ENCODE measurements at places on chromosomes 7 and 10.

DNA sequence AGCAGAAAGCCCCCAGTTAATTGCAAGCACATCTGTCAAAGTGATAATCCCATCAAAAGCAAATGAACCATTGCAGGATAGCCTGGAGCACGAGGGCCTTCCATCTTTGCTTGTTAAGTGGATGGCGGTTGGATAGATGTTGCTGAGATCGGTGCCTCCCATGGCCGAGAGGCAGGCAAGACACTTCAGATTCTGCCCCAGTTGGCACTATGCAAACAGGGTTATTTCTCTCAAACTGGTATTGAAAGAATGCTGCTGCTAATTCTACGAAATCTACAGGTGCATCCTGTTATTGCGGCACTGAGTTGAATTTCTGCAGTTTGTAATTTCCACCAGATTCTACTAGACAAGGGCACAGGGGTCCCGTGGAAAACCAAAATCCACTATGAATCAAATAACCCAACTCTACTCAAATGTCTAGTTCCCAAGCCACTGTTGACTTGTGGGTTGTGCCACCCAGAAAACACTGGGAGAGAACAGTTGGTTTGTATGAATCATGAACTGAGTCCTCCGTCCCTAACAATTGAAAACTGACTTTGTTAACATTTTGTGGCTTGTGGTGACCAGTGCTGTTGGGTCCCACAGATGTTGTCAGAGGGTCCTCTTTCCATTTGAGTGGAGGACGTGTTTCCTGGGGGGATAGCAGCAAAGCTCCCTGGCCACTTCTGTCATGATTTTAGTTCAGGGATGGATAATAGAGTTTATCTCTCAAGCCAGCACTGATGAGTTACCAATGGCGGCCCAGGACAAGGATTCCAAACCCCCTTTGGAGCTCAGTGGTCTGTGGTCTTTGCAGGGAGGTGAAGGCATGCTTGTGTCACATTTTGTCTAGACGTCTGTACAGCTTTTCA is 7.1 kb upstream of the IL2RA start:
- no peak for DNase-seq

DNA sequence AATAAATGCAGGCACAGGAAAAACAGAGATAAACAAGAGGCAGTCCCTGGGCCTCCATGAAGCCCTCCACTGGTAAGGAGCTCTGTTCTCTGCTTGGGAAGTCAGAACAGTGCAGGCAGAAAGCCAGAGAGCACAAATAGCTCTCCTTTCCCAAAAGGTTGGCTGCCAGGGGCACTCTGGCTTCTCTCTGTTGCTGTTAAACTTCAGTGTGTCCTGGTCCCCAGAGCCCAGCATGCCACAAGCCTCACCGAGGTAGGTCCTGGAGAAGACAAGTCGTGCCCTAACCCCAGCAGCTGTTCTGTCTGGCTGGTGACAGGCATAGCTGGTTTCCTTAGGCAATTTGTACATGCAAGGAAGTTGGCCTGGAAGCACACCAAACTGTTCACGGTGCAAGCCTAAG is 17.3 kb downstream of the SLC16A12 start:
- no peak for DNase-seq

DNA sequence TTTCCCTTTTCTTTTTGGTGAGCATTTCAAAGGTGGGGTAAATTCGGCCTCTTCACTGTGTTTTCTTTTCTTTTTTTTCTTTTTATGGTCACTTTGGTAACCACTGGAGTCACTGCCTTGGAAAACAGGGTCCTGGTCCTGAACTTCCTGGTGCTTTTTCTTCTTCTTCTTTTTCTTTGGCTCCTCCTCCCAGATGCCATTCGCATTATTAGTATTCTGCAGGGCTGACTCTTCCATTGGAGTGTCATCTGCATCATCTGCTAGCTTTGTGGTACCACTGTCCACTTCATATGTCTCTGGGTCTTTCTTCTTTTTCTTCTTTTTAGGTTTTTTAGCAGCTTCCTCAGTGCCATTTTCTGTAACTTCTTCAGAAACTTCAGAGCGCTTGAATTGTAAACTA is 10.5 kb downstream of the POLR1F start:
- no peak for DNase-seq

DNA sequence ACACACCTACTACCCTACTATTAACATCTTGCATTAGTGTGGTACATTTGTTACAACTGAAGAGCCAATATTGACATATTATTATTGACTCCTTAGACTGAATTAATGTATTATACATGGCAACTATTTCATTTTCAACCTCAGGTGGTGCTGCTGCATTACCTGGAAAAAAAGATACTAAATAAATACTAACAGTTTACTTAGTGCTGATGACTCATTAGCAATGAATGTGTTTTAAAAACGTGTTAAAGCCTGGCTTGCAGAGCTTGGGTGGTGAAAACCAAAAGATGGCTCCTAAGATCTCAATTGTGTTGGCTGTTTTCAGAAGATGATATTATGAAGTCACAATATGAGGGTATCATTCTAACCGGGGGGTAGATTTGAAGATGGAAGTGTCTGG is 34.8 kb downstream of the CFAP43 start:
- DNase-seq, result no peak

DNA sequence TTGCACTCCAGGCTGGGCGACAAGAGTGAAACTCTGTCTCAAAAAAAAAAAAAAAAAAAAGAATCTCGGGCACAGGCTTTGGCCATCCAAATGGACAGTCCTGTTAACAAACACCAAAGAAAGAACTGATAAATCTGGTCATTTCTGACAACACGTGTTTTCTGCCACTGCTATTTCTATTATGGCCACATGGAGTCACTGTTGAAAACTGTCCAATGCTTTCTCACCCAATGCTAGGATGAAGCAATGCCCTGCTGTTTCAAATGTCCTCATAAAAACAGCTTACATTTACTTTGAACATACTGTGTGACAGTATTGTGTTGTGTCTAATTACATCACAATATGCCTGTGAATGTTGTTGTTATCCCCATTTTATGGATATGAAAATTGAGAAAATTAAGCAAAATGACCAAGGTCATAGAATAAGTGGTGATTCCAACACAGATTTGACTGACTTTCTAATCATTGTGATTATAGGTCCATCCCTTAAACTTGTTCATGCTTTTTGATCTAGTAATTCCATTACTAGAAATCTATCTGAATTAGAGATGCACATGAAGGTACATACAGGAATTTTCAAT is 19.9 kb upstream of the MAP3K8 start:
- DNase-seq, result no peak

- no peak for DNase-seq
These were observed 62.6 kb downstream of the RNF32 start for GRCh38 chr7:156703209-156703608.

GRCh38 chr7:98753989-98754479 is 115.8 kb downstream of the TMEM130 start:
- no peak for DNase-seq

- no peak for DNase-seq
These were observed 161.3 kb downstream of the SLIT1 start for GRCh38 chr10:97024168-97025073.

DNA sequence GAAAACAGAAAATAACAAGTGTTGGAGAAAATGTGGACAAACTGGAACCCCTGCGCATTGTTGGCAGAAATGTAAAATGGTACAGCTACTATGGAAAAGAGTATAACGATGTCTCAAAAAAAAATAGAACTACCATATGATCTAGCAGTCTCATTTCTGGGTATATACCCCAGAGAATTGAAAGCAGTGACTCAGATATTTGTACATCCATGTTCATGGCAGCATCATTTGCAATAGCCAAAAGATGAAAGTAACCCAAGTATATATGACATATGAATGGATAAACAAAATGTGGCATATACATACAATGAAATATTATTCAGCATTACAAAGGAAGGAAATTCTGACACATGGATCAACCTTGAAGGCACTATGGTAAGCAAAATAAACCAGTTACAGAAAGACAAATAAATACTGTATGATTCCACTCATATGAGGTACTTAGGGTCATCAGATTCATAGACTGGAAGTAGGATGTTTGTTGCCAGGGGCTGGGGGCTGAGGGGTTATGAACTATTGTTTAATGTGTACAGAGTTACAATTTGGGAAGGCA is 4.9 kb downstream of the NRCAM start:
- DNase-seq, result no peak

- DNase-seq, result no peak
These were observed 16.6 kb downstream of the RPP38 start for GRCh38 chr10:15113766-15114165.

DNA sequence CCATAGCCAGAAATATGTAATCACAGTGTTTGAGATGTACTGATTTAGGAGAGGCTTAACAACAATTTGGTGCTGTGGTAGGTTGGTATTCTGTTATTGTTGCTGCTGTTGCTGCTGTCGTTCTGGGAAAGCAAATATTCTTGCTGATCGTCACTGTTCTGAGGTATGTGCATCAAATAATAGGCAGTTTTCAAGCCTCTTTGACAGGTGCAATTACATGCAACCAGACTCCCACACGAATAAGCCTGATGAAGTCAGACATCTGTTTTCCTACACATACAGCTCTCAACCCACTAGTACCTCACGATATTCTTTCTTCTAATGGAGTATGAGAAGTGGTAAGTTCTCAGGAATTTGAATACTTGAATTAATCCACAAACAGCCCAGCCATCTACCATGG is 46.7 kb upstream of the NRG3 start:
- no peak for DNase-seq

- no peak for DNase-seq
These were observed 67.6 kb downstream of the C10orf120 start for GRCh38 chr10:122632031-122632430.

DNA sequence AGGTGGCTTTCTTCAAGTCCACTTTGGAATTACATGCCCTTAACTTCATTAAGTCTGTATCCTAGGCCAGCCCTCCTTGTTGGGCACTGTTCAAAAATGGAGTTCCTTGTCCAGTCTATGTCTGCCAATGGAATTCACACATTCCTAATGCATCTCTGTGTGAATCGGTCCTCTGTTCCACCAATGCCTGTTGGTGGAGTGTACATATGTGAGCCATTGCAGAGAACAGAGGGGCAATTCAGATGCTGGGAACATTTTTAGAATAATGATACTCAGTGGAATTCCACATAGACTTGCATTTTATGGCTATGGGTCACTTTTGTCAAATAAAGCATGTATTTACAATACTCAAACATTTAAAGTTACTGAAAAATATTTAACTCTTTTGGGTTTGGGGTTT is 108.3 kb downstream of the COL28A1 start:
- no peak for DNase-seq

GRCh38 chr7:53191836-53192443 is 156.5 kb downstream of the POM121L12 start:
- no peak for DNase-seq

DNA sequence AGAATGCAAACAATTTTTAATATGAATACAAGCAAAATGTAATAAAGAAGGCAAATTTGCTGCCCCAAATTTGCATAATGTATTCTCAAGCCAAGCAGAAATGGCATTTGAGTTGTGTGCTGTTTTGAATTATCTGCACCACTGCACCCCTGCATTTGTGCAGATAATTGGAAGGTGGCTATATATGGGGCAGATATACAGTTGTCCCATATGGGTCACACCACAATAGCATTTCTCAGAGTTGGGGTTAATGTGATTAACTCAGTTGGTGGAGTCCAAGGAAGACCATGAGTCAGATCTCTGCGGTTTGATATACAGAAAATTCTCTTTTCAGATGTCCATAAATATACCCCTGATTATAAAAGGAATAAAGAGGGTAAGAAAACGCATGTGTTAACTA is 68.9 kb upstream of the EXOC4 start:
- no peak for DNase-seq

DNA sequence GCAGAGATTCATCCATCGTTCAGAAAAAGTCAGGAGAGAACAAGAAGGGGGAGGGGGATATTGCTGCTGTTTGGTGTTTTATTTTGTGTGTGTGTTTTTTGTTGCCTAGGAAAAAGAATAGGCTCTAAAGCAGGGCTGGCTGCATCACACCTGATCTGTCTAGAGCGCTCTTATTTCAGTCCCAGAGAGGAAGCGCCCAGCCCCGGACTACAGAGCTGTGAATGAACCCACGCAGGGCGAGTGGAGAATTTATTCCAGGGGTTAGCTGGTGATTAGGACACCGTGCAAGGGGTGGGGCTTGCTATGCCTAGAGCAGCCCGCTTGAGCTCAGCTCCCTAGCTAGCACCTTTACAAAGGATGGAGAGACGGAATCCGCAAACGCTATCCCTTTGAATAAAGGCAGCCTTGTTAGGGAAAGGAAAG is 621 bp upstream of the FAM13C start:
- DNase-seq, result no peak

DNA sequence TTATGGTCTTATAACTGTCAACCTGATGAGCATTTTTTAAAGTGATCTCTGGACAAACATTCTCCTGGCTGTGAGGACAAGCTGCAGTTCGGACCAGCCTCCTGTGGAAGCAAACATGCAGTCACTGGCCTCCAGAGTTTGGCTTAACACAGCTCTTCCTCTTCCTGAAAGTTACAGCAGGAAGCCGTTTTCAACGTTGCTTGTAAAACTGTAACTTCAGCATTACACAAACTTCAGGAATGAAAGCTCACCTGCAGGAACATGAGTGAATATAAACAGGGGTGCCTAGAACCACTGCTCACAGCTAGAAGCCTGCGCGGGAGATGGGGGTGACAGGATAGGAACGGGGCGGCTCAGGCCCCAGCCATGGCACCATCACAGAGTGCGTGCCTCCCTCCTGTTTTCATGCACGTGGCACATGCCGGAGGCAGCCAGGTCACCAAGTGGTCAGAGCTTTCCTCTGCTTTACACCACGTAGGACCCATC is 292.9 kb upstream of the PITRM1 start:
- DNase-seq, result no peak

DNA sequence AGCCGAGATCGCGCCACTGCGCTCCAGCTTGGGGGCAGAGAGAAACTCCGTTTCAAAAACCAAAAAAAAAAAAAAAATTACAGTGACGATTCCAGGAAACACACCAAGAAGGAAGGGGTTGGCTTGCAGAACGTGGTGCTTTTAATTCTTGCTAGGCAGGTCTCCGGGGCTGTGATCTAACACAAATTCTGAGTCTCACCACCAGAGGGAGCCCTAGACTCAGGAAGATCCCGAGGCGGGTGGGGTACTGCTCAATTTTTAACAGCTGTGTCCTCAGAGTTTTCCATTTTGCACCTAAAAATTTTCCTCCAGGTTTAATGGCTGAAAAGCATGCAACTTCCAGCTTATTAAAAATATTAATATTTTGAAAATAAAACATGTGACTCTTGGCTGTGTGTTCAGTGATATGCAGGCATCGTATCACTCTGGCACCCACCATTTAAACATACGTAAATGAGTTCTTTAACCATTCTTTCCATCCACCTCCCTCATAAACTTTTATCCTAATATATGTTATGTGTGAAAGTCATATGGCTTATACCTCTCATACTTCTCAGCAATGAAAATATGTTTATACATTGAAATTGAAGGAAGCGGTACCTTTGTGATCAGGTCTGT is 26.5 kb upstream of the NUB1 start:
- DNase-seq, result peak; percentile 58

DNA sequence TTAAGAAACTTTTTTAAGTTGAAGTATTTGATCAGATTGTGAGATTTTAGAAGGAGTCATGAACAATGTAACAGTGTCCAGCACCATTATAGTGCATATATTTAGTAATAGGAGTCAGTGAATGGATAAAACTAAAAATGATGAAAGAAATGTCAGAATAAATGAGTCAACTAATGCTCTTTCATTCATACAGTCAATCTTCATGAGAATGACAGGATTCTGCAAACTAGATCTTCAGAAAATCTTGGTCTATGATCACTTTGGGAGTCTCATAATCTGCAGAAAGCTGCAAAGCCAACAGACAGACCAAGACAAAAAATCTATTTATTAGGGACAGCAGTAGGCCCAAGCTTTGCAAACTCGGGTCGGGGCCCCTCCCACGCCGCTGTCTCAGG is 710 bp downstream of the RNLS start:
- no peak for DNase-seq
